Ovary (tissue), 10 donors: ENCODE measurements at places on chromosomes 5 and 9. TPM values are rescaled to one million over a fixed set of nuclear protein-coding genes. Genes with fewer than 3 reads are reported as not detected.

DNA sequence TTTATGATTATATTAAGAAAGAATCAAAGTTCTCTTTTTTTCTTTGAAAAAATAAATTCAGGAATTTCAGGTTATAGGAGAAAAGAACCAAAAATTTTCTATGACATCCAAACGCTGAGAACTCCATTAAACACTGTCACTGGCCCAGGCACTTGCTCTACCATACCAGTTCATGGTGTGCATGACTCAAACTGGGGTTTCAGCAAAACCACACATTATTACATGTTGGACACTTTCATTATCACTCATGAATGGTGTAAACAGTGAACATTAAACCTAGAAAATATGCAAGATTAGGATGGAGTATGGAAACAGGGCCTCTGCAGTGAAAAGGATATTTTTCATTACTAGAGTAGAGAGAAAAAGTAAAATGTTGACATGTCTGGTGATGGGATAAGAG, 369.9 kb upstream of the FAM174A start:
- DNase-seq: no peak

- DNase-seq: no peak
Measured at GRCh38 chr5:150671509-150672236, 10.6 kb downstream of the MYOZ3 start.

GRCh38 chr9:93391898-93392297, 59.6 kb upstream of the FAM120A start:
- no peak for DNase-seq

DNA sequence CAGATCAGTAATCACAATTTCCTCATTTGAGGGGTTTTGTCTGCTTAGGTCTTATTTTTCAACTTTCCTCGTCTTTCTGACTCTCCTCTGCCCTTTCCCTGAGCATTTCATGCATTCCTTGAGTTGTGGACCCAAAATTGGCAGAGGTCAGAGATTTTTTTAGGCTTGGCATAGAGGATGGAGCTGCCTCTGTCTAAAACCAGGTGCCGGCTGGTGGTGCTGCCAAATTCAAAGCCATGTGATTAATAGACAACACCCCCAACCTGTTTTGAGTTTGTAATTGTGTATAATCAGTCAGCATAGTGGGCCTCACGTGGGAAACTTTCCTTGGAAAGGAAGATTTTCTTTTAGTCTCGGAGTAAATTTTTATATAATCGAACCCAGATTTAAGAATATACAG, 39.6 kb downstream of the TJP2 start:
- no peak for DNase-seq

GRCh38 chr9:111632695-111633388, 1.7 kb downstream of the DNAJC25 start:
- no peak for DNase-seq

DNA sequence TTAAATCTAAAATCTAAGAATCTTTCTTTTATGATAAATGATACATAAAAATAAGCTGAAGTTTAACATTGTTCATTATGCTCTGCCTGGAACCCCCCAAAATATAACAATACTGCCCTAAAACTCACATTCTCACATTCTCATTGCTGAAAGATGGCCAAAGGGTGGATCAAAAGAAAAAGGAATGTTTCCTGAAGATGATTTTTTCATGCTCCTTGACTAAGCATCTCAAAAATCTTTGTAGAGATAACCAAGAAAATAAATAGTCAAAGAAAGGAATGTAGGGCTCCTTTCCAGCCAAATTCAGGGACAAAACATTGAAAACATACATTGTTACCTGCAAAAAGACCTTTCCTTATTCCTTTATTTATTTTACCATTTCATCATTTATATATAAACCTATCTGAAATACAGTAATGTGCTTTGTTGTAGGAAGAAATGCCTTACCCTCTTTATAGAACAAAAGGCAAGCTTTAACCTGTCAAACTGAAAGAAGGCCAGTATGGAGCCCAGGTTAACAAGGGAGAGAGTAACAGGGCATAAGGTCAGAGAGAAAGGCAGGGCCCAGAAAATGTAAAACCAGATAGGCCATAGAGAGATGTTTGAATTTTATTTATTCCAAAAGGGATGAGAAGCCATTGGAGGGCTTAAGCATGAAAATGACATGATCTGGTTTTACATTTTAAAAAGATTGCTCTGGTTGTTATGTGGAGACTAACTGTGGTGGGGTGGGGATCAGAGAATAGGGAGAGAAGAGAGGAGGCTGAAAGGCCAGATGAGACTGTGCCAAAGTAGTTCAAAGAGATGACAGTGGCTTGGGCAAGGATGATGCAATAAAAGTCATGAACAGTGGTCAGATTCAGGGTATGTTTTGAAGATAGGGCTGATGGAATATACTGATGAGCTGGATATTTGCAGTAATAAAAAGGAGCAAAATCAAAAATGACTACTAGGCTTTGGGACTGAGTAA, 37.3 kb upstream of the CDK5RAP2 start:
- DNase-seq: no peak

BHMT gene
- 0.34 TPM for total RNA-seq

TMEM215 gene
- total RNA-seq: 0.24 TPM

PITX1 gene
- total RNA-seq: not detected

HAVCR2 gene
- 8.8 TPM for total RNA-seq

SOX30 gene
- total RNA-seq: not detected

SPAAR gene
- total RNA-seq: 0.33 TPM

SLC1A3 gene
- total RNA-seq: 13.2 TPM

SLC45A2 gene
- total RNA-seq: not detected
